Right renal pelvis (tissue), 4 donors: ENCODE measurements at places on chromosomes 7 and 10. TPM values are rescaled to one million over a fixed set of nuclear protein-coding genes. Genes with fewer than 3 reads are reported as not detected.

- no peak for DNase-seq
These were observed 394.9 kb downstream of the HTR7 start for GRCh38 chr10:90462749-90463470.

- no peak for DNase-seq
These were observed 233.1 kb upstream of the FZD8 start for GRCh38 chr10:35875016-35875676.

The GLRX3 gene
- polyA plus RNA-seq = 95.7 TPM

The CCL26 gene
- polyA plus RNA-seq = not detected

GRCh38 chr10:89458291-89458690, 43.9 kb downstream of the IFIT5 start:
- no peak for DNase-seq
